Activated CD4-positive, alpha-beta T cell treated with anti-CD3 and anti-CD28 coated beads, Interleukin-2, amount 50 U/mL, for 1 hour (primary cell): ENCODE measurements at places on chromosomes 4 and X.

DNA sequence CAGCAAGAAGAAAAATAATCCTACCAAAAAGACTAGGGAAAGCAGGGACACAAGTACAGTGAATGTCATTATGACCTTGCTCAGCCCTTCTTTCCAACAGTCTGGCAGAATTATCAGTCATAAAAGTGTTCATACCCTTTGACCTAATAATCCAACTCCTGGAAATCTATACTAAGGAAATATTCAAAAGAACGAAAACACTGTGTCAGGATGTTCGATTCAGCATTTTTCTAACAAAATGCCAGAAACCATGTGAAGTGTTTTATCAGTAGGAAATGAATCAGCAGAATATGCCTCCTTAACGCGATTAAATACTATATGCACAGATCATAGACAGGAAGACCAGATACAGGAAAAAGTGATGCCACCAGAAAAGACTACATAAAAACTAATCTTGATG lies 16.2 kb upstream of the S100G start:
- no peak for DNase-seq

GRCh38 chr4:148692242-148692641 lies 250.0 kb upstream of the NR3C2 start:
- DNase-seq = no peak

DNA sequence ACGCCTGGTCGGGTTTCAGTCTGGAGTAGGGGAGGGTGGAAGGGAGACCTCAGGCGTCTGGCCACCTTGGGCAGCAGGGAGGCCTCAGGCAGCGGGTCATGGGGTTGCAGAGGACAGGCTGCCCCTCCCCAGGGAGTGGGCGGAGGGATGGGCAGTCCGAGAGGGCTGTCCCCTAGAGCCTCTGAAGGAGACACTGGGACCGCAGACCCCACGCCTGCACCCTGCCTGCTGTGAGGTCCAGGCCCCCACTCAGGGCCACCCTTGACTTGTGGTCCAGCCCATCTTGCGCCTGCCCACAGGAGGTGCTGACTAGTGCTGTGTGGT lies 16.5 kb downstream of the FGFRL1 start:
- no peak for DNase-seq

DNA sequence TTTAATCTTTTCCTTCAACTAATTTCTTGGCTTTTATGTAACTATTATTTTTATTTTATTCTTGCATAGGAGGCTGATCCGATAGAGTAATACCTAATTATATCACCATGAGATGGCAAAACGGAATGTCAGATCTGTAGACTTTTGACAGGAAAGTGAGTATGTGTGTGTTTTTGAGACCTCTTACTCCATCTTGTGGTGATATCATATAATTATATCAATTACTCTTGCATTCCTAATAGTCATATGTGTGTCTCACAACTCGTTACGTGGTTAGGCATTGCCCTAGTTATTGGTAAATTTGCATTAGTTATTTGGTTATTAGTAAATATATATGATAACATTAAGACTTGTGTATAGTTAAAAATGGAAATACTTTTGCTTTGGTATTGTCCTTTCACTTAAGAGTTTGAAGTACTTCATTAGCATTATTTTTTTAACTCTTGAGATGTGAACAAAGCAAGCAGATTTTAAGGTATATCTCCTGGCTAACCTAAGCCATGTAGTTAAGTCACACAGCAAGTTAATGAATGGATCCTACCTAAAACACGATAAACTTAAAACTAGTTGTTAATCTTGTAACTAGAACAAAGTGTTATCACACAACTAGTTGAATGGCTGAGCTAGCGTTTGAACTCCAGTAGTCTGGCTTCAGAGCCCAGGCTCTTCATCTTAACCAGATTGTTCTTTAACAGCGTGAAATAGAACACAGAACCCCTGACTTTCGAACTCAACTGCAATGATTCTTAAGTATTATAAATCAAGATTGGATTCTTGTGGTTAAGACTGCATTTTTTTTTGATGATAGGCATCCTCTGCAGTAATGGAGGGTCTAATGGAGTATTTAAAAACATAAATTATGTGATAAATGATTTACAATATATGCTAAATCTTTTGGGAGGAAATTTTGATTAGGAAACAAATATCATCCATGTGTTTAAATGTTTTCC lies 67.1 kb downstream of the PGRMC2 start:
- no peak for DNase-seq

DNA sequence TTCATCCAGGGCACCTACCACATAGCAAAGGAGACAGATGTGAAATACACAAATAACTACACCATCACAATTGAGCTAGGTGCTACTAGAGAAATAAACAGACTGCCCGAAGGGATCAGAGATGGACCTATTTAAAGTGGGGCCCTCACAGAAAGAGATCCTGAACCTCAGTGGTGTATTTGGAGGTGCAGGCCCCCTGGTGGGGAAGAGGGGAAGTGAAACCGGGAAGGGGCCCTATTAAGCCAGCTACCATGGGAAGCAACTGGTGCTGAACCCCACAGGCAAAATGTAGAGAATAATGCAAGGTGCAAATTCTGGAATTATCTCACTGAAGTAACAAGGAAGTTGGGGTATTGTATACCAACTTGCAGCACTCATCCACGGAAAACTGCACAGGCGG lies 78.6 kb upstream of the FAM9A start:
- DNase-seq = peak; percentile 2

DNA sequence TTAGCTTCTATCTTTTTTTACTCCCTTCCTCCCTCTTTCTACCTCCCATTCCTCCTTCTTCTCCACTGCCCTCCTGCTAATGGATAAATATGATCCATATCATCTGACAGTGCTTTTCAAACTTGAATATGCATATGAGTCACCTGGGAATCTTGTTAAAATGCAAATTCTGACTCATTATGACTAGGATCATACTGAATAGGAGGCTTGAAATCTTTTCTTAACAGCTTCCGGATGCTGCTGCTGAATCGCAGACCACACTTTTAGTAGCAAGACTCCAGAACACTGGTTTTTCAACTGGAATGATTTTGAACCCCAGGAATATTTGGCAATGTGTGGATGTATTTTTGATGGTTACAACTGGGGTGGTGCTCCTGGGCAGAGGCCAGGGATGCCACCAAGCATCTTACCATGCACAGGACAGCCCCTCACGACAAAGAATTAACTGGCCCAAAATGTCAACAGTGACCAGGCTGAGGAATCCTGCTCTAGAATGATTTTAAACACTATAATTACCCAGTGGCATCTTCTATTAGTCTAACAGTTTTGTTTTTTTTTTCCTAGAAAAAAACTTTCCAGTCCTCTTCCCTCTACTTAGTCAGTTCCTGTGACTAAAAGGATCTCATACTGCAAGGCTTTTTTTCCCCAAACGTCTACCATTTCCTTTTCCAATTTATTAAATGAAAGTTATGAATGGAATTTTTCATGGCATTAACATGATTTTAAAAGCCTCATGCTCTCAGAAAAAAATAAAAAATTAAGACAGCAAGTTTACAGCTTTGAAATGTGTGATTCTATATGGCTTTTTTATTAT lies 10.6 kb upstream of the PYURF start:
- no peak for DNase-seq

GRCh38 chr4:8189551-8190466 lies 9.3 kb upstream of the SH3TC1 start:
- no peak for DNase-seq

- no peak for DNase-seq
Observed at GRCh38 chrX:47158131-47158530, 13.1 kb downstream of the RBM10 start.

- peak; percentile 98 for DNase-seq
Observed at GRCh38 chr4:15681372-15682241, at the start of gene FAM200B. TSS of gene FAM200B (plus strand) at chr4:15681827. CDS start at chr4:15686978, 5,151 bp downstream.

DNA sequence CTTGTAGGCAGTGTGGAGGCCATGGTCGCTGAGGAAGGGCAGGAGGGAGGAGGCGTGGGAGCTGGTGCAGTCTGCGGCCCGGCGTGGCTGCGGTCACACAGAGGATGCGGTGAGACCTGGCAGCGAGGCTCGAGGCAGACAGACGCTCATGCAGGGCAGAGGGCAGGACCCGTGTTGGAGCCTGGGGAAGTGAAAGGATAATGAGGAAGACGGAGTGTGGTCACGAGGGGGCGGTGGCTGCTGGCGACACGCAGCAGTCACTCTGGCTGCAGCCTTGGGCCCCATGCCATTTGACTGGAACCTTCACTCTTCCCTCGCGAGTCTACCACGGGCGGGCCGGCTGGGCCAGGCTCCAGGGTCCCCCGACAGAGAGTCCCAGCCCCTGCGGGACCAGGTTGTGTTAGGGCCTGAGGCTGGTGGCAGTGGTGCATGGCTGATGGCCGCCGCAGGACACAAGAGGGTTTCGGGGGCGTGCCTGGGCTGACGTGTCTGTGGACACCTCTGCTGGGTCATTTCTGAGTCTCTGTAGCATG lies 68.8 kb upstream of the HGFAC start:
- DNase-seq = no peak

DNA sequence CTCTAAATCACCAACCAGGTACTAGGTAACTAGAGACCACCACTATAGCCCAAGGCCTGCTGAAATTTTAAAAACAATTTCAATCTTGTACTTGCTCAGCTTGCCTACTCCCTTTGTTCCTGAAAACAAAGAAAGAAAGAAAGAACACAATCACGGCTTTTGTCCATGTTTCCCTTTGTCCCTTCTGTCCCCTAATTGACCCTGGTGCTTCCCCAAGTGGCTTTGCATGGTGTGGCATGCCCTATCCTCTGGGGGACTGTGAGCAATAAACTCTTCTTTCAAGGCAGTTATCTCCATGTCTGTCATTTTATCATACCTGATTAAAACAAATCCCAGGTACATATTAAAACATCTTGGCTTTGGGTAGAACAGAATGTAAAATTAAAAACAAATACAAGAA lies 94.8 kb downstream of the ARSJ start:
- DNase-seq = no peak

GRCh38 chr4:152408514-152409327 lies 127.2 kb downstream of the FBXW7 start:
- DNase-seq = no peak

DNA sequence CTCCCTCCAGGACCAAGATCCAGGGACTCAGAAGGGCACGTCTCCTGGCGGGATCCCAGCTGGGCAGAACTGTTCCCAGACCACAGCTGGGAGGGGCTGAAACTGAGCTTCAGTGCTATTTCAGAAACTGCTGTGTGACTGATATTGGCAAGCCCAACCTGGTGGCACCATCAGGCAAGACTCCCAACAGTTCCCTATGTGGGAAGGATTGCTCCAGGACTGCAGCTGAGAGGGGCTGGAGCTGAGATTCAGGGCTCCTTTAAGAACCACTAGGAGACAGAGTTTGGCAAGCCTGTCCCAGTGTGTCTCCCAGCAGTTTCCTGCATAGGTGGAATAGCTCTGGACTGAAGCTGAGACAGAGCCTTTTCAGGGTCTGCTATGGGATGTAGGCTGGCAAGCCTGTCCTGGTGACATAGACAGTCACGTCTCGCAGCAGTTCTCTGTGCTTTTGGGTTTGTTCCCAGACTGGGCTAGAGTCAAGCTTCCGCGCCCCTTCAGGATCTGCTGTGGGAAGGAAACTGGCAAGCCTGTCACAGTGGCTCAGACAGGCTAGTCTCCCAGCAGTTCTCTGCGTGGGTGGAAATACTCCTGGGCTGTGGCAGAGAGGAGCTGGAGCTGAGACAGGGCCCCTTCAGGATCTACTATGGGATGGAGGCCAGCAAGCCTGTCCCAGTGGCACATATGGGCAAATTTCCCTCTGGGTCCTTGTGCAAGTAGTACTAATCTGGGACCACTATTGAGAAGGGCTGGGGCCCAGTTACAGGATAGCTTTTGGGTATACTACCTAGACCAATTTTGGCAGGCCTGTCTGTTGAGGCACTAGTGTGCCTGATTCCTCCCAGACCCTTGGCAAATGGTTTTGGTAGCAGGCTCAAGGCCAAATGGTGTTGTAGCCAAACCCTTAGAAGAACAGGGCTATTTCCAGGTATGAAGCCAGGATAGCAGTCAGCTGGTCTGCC lies 20.2 kb upstream of the MED14 start:
- DNase-seq = no peak

DNA sequence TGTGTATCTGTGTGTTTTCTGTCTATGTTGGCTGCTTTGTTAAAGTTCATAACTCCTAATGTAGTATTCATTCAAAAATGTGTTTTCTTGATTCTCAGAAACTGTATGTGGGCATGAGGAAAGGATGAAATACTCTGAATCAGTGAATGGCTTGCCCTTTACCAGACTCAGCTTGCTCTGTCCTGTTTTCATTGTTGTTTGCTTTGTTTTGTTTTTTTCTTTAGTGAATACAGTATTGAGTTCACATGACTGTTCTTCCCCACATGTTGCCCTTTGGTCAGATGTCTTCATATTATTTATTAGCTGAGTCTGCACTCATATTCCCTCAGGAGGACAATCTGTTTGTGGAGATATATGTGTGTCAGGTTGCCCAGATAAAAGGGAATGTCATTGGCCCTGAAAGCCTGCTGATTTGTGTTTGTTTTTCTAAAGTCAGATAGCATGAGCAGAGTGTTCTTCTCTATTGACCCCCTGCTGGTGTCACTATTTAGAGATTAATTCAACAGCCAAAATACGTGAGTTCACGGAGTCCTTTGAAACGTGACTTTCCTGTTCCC lies 1184.4 kb downstream of the RPA4 start:
- no peak for DNase-seq

DNA sequence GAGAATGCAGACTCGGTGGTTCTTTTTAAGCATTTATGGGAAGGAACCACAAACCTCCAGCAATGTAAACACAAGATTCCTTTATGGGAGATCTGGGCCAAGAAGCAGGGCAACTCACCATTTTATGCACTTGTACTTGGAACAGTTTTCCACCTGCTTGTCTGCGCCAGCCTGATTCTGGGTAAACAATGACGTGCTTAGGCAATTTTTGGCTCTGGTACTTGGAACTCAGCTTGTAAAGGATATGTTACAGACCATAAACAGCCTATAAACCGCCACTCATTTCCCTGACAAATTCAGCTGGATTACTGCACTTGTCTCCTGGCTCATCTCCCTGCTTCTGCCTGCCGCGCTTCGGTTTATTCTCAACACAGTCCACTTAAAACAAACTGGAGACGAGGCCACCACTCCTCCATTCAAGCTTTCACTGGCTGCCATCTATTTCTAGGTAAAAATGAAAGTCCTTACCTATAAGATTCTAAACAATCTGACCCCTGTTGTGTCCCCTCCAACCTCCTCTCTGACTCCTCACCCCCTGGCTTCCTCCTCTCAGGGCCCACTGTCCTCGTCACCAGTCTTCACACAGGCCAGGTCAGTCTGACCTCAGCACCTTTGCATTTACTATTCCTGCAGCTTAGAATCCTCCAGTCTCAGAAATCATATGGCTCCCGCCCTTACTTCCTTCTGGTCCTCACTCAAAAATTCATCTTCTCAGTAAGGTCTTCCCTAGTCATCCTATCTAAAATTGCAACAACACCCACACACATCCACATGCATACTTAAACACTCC lies 205.9 kb upstream of the GALNT7 start:
- no peak for DNase-seq

DNA sequence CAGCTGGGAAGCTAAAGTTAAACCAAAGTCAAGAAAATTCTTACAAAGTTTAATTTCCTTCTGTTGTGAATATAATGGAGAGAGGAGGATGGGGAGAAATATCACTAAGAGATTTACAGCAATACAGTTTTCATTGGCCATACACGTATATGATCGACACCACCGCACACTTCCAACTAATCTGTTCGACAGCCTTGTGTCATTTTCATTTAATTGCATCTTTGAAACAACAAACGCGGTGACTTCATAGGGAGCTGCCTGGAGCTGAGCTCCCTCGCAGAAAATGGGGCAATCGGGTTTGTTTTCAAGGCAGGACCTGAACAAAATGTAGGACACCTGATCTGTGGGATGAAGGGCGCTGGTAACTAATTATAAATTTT lies 1.3 kb downstream of the PTPN13 start:
- no peak for DNase-seq

- no peak for DNase-seq
Observed at GRCh38 chr4:18390655-18391353, 369.2 kb upstream of the LCORL start.

- DNase-seq = no peak
Observed at GRCh38 chrX:35680940-35681346, 117.2 kb upstream of the MAGEB16 start.
